ENCODE measurements at places on chromosomes 16 and 17.
A peak's percentile ranks its signal among the peaks of the same experiment; 100 is the strongest.

GRCh38 chr16:57695680-57696069 lies 1.1 kb downstream of the DRC7 start:
- DNase-seq: no peak

DNA sequence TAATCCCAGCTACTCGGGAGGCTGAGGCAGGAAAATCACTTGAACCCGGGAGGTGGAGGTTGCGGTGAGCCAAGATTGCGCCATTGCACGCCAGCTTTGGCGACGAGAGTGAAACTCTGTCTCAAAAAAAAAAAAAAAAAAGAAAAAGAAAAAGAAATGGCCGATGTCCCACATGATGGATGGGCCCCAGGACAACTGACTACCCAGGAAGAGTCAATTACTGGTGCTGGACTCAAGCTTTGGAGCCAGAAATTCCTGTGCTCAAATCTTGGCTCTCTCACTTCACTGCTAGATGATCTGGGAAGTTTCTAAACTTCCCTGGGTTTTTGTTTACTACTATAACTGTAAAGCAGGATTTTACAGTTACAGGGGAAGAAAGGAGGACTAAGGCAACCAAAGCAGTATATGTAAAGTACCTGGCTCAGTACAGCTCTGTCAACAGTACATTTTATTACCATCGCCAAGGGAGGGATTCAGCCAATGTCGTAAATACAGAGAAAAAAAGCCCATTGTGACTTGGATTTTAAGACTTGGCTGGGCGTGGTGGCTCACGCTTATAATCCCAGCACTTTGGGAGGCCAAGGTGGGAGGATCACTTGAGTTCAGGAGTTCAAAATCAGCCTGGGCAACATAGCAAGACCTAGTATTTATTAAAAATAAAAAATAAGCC lies 11.9 kb downstream of the C16orf86 start:
- DNase-seq: no peak

DNA sequence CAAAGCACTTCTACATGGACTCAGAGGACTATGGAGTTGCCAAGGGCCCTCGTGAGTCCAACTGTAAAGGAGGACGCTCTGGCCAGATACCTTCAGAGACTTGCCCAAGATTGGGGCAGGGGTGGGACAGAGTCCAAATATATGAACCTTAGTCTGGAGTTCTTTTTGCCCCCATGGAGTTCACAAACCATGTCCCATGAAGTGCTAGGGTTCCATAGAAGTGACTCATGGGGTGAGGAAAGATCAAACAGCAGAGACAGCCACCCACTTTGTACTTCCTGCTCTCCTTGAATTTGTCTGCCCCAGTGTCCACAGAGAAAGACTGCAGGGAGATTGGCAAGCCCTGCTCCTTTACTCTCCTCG lies 29.0 kb downstream of the SRL start:
- no peak for DNase-seq

DNA sequence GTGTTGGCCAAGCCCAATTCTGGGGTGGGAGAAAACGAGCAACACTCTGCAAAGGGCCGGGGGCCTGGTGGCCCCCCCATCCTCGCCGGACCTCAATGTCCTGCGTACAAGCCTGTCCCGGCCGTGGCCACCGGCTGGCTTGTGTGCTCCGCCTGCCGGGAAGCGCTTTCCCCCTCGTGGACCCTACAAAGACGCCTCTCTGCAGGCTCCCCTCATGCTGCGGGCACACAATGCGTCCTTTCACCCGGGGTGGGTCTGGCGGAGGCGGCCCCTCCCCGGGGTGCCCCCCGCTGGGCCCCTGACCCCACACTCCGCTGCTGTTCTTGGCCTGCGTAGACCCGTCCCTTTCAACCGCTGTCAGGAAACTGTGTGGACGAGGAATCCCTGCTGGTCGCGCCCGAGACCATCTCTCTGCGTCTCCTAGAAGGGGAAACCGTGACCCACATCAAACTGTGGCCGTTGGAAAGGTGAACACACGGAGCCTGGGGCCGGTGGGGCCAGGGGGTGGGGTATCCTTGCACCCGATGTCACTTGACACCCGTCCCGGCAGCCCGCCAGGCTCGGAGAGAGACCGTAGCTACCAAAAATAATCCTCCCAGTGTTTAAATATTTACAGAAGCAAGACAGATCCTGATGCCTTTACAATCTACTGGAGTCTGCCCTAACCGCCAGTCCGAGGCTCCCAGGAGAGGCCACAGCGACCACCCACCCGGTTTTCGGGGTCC lies 43.6 kb downstream of the TBC1D16 start:
- DNase-seq: no peak

GRCh38 chr17:78915872-78916632 lies 9.1 kb downstream of the TIMP2 start:
- DNase-seq: no peak

DNA sequence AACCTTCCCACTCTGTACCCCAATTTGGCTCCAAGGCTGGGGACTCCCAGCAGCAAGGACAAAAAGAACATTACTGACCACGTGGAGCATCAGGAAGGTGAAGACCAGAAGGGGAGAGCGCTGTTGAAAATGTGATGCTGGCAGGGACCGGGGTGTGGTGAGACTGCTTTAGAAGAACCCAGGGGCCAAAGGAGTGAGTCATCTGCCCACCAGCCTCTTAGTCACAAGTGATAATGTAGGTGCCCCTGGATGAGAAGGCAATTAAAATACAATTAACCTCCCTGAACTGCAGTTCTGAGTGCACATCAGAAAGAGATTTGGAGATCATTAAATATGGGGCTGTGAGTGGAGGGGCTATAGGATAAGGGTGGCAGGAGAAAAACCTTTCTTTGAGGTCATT lies 366.6 kb upstream of the CCL2 start:
- no peak for DNase-seq

GRCh38 chr16:47721006-47721637 lies 260.0 kb downstream of the PHKB start:
- no peak for DNase-seq

DNA sequence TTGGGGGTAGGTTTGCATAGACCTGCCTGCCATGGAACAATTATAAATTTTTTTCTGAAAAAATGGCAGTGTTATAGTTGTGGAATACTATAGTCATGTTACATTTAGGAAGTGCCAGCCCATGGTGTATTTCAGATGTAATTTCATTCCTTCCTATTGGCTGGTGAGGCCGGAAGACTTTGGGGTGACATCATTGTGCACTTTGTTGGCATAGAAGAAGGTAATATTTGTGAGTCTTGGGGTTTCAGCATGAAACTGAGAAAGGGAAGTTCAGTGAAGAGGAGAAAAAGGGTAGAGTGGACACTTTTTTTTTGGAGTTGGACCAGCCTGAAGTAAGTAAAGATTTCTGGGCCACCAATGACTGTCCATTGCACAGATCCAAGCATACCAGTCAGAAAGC lies 16.0 kb upstream of the HEATR6 start:
- DNase-seq: no peak

GRCh38 chr16:84049403-84050060 lies 6.9 kb upstream of the SLC38A8 start:
- DNase-seq: no peak

DNA sequence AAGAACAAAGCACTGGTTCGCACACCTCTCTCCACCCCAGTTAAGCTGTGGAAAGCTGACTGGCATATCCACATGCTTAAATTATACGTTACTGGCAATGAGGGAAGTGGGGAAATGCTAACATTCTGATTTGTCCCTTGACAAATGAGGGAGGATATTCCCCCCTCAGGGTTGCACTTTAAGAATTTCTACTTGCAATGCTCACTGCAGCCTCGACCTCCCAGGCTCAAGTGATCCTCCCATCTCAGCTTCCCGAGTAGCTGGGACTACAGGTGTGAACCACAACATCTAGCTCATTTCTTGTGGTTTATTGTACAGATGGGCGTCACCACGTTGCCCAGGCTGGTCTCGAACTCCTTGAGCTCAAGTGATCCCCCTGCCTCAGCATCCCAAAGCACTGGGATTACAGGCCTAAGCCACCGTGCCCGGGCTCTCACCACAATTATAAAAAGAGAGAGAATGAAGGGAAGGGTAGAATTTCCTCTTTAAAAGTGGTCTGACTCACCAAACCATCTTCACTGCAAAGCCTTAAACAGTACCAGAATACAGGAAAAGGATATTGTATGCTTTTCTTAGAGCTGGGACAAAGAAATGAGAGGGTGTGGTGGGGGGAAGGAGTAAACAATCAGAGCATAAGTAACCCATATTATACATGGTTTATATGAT lies 38.9 kb downstream of the KANSL1 start:
- no peak for DNase-seq

DNA sequence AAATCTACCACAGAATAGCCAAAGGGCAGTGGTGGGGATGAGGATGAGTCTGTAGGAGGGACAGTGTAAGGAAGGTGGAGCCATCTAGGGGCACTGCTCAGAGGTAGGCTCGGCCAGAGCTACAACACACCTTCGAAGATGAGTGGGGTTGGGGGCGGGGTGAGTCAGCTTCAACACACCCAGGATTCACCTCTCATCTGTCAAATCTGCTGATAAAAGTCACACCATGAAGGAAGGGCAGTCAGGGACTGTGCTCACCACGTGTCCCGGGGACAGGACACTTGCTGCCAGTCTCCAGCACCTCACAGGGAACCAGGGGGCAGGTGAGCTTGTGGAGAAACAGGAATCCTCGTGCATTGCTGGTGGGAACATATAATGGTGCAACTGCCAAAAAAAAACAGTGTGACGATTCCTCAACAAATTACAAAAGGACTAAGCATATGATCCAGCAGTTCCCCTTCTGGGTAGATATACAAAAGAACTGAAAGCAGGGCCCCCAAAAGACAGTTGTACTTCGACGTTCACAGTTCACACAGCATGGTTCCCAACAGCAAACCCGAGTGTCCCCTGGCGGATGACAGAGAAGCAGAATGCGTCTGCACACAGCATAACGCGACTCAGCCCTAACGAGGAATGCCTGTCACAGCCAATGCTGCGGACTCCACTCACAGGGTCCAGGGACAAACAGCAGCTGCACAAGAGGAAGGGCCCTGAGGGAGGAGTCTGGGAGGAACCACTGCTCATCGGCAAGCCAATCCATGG lies 133.1 kb downstream of the ANKRD11 start:
- peak; percentile 68 for DNase-seq

- no peak for DNase-seq
These were observed 4.9 kb downstream of the TNRC6C start for GRCh38 chr17:77963441-77963840.

DNA sequence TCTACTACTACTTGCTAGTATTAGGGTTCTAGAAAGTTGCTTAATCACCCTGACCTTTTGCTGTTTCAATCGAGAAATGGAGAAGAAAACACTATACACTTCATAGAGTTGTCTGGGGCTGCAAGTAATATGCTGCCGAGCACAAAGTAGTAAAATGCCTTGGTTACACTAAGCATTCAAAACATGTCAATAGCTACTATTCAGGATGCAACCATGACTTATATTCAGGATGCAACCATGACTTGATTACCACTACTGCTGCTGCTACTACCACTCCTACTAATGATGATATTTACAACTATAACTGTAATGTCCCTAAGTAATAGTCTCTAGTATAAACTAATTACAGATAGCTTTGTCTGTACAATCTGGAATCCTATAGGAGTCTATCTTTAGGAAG lies 35.3 kb downstream of the ADAMTS18 start:
- DNase-seq: no peak

- no peak for DNase-seq
These were observed 4.8 kb downstream of the CD2BP2 start for GRCh38 chr16:30350134-30350871.

DNA sequence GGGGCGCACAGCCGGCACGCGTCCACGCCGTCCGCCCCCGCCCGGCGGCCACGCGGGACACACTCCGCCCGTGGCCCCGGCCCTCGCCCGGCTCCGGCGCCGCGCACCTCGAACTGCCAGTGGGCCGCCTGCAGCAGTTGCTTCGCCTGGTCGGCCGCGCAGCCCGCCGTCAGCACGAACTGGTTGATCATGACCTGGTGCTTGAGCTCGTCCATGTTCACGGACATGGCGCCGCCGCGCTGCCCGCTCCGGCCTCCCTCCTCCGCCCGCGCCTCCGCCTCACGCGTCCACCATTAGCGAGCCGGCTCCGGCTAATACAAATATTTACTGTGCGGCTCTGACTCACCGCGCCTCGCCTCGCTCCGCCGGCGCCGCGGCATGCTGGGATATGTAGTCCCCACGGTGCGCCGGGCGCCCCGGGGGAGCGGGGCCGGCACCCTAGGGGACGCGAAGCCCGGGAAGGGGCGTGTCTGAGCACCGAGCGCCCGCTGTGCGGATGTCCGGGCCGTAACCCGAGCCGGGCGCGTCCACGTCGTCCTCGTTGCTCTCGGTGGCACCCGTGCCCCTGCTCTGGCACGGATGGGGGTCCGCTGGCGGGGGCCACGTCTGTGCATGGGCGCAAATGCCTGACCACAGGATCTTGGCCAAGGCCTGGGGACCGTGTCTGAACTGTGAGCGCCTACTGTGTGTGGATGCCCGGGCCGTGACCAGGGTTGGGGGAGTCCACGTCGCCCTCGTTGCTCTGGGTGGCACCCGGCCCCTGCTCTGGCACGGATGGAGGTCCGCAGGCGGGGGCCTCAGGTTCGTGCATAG lies at the start of gene UBALD1:
TSS of gene UBALD1 (minus strand) at position 318 of the 813 bp plus-strand sequence. CDS start at position 227, 91 bp downstream.
- DNase-seq: peak; percentile 77

- DNase-seq: no peak
These were observed 11.1 kb downstream of the NACA2 start for GRCh38 chr17:61579961-61580360.

DNA sequence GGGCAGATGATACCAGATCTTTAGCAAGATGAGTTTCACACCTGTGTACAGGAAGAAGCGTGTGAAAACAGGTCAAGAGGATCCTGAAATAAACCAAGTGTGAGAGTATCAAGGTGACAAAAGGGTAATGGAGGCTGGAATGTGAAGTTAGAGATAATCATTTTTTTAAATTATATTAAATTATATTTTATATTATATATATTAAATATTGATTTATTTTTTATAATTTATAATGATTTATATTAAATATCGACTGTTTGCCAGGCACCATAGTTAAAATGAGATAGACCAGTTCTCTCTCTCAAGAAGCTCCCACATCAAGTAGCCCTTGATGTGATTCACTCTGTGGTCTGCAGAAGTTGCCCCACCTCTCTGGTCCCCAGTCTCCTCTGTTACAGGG lies 360.2 kb upstream of the HSBP1 start:
- no peak for DNase-seq

GRCh38 chr17:16440901-16441629 lies 25.7 kb downstream of the TRPV2 start:
- no peak for DNase-seq

- peak; percentile 38 for DNase-seq
These were observed 114.0 kb downstream of the PRKCB start for GRCh38 chr16:23949630-23950290.

- DNase-seq: no peak
These were observed 4.0 kb downstream of the SLC35B1 start for GRCh38 chr17:49703557-49704277.

GRCh38 chr16:78925083-78925767 lies 675.3 kb downstream of the MAF start:
- no peak for DNase-seq

DNA sequence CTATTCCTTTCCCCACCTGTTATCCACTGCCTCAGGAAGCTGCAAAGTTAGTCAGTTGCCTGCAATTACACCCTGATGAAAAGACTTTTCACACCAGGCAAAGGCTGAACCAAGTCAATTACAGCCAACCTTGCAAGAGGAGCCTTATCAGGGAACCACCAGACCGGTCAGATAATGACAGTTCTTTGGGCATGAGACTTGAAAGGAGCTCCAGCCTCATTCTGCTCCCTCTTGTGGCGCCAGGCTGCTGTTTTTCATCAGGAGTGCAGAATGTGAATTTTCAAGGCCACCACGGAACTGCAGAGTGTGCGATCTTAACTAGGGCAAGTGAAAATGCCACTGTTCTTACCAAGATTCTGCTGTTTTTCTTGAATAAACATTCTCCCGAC lies 22.5 kb downstream of the DNAI2 start:
- DNase-seq: no peak

All from stimulated activated CD4-positive, alpha-beta T cell treated with anti-CD3 and anti-CD28 coated beads, Interleukin-15, amount 100 ng/mL, for 48 hours (primary cell).